ENCODE measurements at places on chromosomes 3 and 15.
A peak's percentile ranks its signal among the peaks of the same experiment; 100 is the strongest.

- DNase-seq: no peak
Observed at GRCh38 chr3:31014317-31015040, 120.0 kb upstream of the GADL1 start.

- no peak for DNase-seq
Observed at GRCh38 chr3:71018799-71019198, 564.7 kb downstream of the FOXP1 start.

GRCh38 chr15:71291723-71292122 is 176.5 kb downstream of the THSD4 start:
- DNase-seq: no peak

GRCh38 chr3:133393691-133394474 is 6.0 kb upstream of the BFSP2 start:
- no peak for DNase-seq

DNA sequence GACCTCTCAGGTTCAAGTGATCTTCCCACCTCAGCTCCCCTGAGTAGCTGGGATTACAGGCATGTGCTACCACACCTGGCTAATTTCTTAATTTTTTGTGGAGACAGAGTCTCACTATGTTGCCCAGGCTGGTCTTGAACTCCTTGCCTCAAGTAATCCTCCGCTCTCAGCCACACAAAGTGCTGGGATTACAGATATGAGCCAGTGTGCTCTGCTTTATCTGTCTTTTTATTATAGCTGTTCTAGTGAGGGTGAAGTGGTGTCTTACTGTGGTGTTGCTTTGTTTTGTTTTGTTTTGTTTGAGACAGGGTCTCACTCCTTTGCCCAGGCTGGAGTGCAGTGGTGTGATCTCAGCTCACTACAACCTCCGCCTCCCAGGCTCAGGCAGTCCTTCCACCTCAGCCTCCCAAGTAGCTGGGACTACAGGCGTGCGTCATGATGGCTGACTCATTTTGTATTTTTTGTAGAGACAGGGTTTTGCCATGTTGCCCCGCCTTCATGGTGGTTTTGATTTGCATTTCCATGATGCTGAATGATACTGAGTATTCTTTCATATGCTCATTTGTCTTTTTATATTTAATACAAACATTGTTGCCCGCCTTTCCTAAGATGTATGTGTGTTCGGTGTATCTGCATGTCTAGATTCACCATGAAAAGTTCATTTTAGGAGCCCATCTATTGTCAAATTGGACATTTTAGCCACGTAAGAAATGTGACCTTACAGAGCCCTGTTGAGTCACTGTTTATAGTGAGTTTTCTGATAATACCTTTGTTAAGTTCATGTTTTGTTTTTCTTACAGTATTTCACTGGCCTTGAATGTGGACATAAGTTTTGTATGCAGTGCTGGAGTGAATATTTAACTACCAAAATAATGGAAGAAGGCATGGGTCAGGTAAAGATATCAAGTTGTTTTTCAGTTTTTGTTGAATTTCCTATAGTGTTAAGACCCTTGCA is 80.6 kb downstream of the ARIH1 start:
- DNase-seq: no peak

DNA sequence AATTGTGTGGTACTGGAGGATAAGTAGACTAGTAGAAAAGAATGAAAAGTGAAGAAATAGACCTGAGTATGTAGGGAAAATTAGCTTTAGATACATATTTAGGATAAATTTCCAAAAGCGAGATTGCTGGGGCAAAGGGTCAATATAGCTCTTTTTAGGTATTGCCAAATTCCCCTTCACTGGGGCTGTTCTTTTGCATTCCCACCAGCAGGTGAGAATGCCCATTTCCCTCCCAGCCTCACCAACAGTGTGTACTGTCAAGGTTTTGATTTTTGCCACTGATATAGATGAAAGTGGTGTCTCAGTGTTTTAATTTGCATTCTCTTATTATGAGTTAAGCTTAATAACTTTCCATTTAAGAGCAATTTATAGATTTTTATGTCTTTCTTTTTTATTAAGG is 35.7 kb upstream of the BHLHE40 start:
- DNase-seq: no peak

- DNase-seq: no peak
Observed at GRCh38 chr3:175716446-175716845, 857.3 kb downstream of the NAALADL2 start.

DNA sequence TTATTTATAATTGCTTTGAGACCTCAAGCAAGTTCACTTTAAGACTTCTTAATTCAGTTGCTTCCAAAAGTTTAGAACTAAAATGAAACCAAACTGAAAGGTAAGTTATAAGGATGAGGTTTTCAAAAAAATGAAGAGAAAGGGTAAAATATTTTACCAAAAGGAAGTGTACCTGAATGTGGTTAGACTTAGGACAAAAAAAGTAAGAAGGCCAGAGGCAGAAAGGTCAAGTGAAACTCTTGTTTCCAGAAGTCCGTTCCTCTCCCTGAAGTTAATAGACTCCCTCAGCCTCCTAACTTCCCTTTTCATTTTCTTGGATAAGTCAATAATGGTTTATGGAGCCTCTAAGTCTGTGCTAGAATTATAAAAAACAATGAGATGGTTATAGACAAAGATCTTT is 16.6 kb downstream of the BTLA start:
- DNase-seq: no peak

- DNase-seq: peak; percentile 18
Observed at GRCh38 chr3:18717598-18717997, 292.5 kb upstream of the SATB1 start.

- DNase-seq: no peak
Observed at GRCh38 chr15:57604507-57604906, 12.8 kb downstream of the MYZAP start.

GRCh38 chr3:34012102-34012461 is 213.7 kb downstream of the PDCD6IP start:
- no peak for DNase-seq

- no peak for DNase-seq
Observed at GRCh38 chr15:100042558-100042957, 299.2 kb downstream of the ADAMTS17 start.

DNA sequence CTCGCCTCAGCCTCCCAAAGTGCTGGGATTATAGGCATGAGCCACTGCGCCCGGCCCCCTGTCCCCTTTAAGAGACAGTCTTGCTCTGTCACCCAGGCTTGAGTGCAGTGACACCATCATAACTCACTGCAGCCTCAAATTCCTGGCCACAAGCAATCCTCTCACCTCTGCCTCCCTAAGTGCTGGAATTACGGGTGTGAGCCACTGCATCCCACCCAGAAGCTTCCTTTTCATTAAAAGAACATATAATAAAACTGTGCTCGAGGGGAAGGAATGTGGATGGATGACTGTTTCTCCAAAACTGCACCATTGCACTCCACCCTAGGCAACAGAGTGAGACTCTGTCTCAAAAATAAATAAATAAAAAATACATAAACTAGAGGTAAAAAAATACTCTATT is 70.1 kb downstream of the NCEH1 start:
- no peak for DNase-seq

- DNase-seq: no peak
Observed at GRCh38 chr15:87924433-87924832, 332.1 kb downstream of the NTRK3 start.

- DNase-seq: peak; percentile 62
Observed at GRCh38 chr3:53804697-53805462, 41.3 kb downstream of the CHDH start.

GRCh38 chr15:77506311-77507142 is 85.8 kb downstream of the HMG20A start:
- DNase-seq: no peak

- DNase-seq: no peak
Observed at GRCh38 chr3:5248822-5249221, 61.3 kb downstream of the EDEM1 start.

GRCh38 chr15:89623165-89623564 is 32.1 kb downstream of the KIF7 start:
- no peak for DNase-seq

- DNase-seq: peak; percentile 45
Observed at GRCh38 chr15:77493324-77493907, 72.7 kb downstream of the HMG20A start.

- DNase-seq: no peak
Observed at GRCh38 chr3:69612791-69613190, 126.5 kb upstream of the MITF start.

DNA sequence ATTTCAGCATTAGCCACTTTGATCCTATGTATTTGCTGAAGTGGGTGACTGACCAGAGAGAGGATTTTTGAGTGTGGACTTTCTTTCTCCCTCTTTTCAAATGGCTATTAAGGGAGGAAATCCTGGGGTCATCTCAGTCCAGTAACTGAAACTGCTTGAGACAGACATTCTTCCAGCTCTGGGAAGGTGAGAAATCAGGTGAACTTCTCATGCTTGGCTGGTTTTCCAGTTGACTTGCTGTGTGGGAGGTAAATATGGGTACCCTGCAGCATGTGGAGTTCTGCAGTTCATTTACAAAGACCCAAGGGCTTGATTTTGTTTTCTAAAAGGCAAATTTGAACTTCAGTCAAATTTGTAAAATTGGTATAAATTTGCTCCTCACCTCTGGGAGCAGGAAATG is 461.1 kb upstream of the TBL1XR1 start:
- no peak for DNase-seq

GRCh38 chr3:39387411-39387975 is 4.3 kb downstream of the SLC25A38 start:
- no peak for DNase-seq

GRCh38 chr3:11835028-11835639 is 11.6 kb downstream of the TAMM41 start:
- peak; percentile 21 for DNase-seq

Measured in GM13977 (cell line).